Stimulated activated CD8-positive, alpha-beta memory T cell treated with anti-CD3 and anti-CD28 coated beads, Interleukin-7, amount 100 ng/mL, for 4 hours (primary cell): ENCODE measurements at places on chromosomes 4 and X.

DNA sequence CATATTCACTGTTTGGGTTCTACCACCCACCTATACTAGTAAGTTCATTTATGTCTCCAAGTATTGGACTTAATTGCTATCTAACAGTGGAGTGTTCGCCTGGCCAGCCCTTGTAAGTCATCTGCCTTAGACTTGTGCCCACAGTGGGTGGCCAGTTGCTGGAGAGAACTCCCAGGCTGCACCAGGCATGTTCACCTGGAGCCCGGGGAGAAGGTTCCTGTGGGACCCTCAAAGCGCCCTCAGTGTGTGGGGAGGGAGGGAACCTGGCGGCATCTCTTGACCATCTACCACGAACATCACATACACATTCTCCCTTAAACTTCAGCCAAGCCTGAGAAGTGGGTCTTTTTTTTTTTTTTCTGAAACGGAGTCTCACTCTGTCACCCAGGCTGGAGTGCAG lies 138.1 kb downstream of the CPZ start:
- no peak for DNase-seq

GRCh38 chrX:47499293-47499692 lies 16.3 kb upstream of the ZNF41 start:
- DNase-seq: no peak

DNA sequence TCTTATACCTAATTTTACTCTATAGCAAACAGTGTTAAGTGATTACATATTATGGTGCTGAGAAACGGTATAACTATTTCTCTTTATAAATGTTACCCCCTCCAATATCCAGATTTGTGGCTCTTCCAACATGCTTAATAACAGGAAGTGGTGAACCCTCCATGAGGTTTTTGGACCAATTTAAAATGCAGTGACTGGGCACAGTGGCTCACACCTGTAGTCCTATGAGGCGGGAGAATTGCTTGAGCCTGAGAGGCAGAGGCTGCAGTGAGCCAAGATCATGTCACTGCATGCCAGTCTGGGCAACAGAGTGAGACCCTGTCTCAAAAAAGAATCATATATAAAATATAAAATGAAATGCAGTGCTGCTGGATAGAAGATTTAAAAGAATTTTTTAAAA lies 137.3 kb downstream of the MGST2 start:
- no peak for DNase-seq

DNA sequence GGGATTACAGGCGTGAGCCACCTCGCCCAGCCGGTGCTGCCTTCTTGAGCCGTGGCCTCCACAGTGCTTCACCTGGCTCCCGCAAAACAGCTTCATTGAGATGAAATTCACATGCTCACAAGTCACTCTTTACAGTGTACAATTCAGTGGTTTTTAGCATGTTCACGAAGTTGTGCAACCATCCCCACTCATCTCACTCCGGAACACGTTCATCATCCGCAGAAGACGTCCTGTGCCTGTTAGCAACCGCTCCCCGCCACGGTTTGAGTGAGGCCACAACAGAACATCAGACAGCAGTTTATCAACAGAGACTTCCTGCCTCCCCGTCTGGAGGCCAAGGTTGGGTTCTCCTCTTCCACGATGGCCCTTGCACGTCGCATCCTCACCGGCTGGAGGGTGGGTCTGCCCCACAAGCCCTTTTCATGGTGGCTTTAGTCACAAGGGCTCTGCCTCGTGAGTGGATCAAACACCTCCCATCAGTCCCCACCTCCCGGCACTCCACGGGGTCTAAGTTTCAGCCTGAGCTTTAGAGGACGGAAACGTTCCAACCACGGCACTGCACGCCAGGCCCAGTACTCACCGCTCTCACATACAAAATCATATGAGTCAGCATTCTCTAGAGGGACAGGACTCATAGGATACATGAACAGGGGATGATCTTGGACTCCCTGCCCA lies 29.6 kb upstream of the SPON2 start:
- peak; percentile 68 for DNase-seq

- no peak for DNase-seq
These were observed 207.8 kb upstream of the SLC7A11 start for GRCh38 chr4:138449938-138450337.

DNA sequence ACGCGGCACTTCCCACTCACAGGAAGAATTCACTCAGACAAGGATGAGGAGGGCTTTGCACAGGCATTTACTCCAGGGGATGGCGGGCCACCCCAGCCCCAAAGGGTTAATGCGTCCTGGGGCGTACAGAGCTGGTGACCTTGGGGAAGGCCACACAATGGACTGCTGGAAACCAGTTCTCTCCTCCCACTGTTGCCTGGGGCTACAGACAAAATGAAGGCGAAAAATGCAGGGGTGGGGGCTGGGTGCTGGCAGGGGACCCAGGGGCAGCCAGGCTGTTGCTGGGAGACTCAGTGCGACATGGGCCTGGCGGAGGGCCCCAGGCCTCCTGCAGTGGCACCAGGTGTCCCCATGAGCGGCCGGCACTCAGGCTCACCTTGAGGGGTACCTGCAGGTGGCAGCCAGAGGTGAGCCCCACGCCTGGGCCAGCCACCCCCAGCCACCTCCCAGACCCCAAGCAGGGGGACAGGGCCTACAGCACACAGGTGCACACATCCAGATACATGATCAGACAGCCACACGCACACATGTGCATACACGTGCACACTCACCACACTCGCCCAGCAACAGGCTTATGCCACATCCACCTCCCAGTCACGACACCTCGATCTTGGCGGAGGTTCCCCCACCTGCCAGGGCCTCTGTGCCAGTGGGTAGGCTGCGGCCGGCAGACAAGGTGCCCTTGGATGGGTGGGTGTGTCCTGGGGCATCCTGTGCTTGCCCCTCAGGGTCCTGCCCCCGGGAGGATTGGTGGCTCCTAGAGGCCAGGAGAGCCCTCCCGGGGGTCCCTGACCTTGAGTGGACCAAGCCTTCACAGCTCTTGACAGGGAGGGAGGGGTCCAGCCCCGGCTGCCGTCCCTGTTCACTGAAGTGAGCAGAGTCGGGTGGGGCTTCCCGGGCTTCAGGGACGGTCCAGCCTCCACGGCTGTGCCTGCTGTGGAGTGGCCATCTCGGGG lies 13.1 kb downstream of the NAT8L start:
- DNase-seq: no peak

DNA sequence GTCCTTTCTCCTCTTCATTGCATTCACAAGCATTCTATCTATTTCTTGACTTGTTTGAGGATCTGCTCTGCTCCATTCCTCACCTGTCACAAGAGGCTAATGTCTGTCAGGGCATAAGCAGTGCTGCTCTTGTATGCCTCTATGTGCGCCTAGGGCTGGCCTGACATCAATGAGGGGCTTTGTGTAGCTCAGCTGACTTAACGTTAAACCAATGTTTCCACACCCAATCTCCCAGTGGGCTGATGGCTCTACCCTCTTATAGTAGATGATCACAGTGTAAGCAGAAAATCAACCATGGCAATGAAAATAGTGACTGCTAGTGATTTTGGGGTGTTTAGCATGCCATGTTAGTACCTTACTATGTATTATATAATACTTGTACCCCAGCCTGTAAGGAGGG lies 139.0 kb downstream of the UNC5C start:
- no peak for DNase-seq

- DNase-seq: no peak
These were observed 114.6 kb upstream of the CBR4 start for GRCh38 chr4:169124661-169125060.

GRCh38 chr4:156685308-156685707 lies 286.3 kb downstream of the PDGFC start:
- DNase-seq: no peak

DNA sequence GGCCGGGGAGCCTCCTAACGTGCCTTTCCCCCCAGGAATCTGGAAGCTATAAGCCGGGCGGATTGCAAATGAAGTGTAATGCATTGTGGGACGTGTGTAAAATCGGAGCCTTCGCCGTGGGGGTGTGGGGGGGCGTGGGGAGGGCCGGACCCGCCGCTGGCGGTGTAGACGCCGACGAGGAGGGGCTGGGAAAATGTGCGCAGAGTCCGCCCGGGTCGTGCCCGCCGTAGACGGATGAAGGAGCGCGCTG lies 1.3 kb downstream of the STOX2 start:
- no peak for DNase-seq

GRCh38 chrX:119466970-119467369 lies 1.3 kb upstream of the SLC25A5 start:
- no peak for DNase-seq

DNA sequence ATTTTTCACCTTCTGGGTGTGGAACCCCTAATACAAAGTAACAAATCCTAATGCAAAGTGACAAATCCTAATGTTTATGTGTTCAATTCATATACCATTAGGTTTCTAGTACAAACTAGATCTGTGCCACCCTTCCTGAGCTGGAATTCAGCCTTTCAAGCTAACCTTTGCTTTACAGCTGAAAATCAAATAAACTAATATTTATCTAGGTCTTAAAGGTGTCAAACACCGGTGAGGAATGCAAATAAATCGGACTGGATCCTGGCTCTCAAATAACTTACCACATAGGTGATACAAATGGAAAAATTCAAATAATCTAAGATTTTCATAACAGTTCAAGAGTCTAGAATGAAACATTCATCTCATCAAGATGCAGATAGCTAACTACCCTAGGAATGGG lies 11.6 kb downstream of the IRF2 start:
- DNase-seq: no peak

DNA sequence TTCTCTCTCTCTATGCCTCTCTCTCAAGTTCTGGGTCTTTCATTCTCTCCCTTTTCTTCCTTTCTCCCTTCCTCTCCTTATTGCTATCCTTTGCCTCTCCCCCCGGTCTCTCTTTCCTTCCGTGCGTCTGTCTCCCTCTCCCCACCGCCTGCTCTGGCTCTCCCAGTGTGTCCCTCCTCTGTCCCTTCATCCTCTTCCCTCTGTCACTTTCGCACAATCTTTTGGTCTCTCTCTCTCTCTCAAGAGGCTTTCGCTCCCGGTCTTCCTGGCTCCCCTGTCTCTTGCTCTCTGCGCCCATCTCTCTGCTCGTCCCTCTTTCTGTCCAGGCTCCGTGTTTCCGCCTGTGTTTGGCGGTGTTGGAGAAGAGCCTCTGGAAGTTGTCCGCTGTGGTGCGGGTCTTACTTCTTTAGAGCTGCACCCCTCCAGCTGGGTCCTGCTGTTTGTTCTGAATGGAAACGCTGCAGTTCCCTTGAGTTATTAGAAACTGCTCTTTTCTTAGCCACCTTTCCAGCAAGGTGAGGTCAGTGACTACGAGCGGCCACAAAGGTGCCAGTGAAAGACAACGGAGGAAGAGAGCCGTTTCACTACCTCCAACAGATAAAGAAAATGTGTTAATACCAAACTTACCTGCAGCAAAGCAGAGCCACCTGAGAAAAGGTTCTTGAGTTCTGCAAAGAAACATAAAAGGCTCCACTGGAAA lies 1.1 kb downstream of the BMPR1B start:
- DNase-seq: no peak

GRCh38 chrX:154476821-154477220 lies 2.3 kb downstream of the LAGE3 start:
- no peak for DNase-seq

DNA sequence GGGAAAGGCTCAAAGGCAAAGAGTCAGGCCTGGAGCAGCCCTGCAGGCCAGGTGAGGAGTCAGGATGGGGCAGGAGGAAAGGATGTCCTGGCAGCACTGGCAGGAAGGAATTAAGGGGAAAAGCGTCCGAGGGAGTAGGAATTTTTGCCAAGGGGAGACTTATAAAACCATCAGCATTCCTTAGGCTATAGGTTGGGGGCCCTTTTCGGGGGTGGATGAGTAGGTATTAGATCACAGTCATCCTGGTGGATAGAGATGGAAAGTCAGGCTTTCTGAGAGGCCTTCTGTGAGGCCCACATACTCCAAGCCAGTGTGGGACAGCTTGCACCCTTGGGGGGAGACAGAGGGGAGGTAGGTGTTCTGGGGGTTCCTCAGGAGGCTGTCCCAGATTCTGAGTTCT lies 12.3 kb downstream of the STARD8 start:
- DNase-seq: no peak

GRCh38 chr4:81914623-81915022 lies 442.9 kb upstream of the RASGEF1B start:
- no peak for DNase-seq

DNA sequence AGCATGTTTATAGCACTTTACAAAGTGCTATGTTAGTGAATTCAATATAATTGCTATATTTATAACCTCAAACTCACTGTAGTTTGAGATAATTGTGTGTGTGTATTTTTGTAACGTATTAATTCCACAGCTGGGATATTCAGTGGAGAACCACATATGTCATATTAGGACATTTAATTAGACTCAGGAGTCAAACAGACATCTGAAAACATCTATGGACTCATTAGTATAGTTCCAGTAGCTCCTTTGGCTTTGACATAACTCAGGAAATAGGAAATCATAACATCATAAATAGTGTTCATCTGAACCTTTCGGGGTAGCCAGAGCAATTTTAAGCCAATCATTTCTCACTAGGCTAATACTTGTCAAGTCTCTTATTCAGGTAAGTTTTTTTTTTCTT lies 38.8 kb downstream of the NAA11 start:
- DNase-seq: no peak

DNA sequence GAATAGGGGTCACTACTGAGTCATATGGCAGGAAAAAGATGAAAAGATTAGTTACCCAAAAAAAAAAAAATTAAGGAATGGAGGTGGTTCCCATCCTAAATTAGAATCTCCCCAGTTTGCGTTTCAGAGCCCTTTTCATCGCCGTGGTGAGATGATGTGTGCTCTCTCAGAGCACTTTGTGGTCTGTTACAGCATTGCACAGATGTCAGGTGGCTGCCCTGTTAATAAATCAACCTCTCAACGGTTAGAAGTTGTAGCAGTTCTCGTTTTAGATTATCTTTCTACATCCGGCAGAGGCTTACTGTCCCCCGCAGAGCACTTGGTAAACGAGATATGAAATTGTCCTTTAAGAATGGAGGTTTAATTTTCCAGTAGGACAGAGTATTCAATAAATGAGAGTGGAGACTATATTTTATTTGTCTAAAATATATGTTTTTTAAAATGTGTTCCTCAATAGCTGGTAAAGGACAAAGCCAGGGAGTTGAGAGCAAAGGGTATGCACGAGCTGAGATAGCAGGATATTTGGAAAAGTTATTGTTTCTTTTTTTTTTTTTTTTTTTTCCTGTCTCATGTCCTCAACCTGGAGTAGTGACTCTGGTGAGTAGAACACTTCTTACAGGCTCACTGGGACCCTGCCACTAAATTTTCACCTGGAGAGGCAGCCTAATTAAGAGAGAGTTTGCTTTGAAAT lies 26.9 kb downstream of the AFF1 start:
- DNase-seq: no peak

DNA sequence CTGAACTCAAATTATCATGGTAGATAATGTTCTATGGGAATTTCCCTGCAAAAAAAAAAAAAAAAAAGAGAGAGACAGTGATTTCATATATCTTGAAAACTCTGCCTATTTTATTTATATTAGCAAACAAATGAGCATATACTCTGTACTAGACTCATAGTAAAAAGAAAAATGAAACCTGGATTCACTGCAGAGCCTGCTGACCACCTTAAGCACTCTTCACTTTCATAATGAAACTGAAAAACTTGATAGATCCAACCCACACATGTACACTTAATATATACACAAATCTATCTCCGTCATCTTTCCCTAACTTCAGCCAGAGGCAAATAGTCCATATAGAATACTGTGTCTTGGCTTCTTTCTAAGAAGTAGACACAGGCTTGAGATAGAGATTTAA lies 226.1 kb upstream of the KCNIP4 start:
- no peak for DNase-seq

GRCh38 chr4:118803253-118803652 lies 32.7 kb downstream of the SEC24D start:
- DNase-seq: no peak
